ENCODE measurements at places on chromosomes 16 and 17.

DNA sequence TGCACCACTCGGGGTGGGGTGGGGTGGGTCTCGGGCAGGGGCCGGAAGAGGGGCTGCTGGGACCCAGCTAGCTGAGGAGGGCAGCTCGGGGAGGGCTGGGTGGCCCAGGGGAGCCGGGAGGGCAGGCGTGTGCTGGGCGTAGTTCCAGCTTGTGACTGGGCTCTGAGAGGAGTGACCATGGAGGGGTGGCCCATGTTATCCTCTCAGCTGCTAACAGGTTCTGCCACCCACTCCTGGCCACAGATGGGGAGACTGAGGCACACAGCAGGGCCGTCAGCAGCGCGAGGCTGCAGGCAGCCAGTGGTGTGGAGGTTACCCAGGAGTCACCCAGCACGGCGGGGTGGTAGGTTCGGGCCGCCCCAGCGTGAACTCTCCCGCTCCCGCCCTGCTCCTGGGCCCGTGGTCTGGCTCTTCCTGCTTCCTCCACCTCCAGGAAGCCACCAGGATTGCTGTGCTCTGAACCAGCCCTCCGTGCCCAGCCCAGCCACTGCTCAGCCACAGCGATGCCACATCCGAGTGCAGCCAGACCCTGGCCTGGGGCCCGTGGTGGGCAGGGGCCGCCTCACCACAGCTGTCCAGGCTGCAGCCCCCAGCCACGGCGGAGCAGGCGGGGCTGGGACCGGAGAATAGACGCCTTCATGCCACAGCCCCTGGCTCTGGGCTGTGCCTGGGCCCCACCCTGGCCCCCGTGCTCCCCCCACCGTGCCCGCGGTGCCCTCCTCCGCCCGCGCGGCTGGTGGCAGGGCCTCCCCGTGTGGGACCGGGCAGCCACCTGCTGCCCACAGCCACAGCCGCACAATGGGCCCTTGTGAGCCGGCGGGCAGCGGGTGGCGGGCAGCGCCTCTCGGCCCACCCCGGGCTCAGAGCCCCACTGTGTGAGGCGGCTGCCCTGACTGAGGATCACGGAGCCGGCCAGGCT is 26.3 kb upstream of the SSTR5 start:
- DNase-seq: no peak

GRCh38 chr17:33421933-33422332 is 128.8 kb upstream of the ASIC2 start:
- no peak for DNase-seq

DNA sequence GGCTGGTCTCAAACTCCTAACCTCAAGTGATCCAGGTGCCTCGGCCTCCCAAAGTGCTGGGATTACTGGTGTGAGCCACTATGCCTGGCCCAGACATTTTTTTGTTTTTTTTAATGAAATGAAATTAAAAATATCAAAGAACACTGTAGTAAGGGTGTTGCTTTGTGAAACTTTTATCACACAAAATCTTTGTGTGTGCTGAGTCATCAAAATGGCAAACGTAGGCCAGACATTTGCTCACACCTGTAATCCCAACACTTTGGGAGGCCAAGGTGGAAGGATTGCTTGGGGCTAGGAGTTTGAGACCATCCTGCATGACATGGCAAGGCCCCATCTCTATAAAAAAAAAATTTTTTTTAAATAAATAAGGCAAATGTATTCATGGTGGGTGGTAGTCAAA is 9.7 kb downstream of the NAT9 start:
- no peak for DNase-seq

- DNase-seq: no peak
Observed at GRCh38 chr16:85252014-85252413, 139.7 kb upstream of the CIBAR2 start.

DNA sequence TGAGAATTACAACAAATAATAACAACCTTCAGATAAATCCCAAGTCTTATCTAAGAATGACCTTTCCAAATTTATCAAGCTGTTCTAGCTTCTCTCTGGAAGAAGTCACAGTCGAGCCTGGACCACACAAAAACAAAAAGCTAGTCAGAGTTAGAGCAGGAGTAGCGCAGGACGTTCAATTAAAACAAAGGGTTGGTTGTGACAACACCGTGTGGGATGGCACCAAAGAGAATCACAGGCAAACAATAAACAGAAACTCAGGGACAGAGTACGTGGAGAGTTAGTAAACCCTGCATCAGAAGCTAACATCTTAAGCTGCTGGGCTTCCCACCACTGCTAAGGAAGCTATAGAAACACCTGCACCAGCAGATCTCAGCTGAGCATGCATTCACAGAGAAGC is 23.8 kb downstream of the ARHGAP17 start:
- no peak for DNase-seq

DNA sequence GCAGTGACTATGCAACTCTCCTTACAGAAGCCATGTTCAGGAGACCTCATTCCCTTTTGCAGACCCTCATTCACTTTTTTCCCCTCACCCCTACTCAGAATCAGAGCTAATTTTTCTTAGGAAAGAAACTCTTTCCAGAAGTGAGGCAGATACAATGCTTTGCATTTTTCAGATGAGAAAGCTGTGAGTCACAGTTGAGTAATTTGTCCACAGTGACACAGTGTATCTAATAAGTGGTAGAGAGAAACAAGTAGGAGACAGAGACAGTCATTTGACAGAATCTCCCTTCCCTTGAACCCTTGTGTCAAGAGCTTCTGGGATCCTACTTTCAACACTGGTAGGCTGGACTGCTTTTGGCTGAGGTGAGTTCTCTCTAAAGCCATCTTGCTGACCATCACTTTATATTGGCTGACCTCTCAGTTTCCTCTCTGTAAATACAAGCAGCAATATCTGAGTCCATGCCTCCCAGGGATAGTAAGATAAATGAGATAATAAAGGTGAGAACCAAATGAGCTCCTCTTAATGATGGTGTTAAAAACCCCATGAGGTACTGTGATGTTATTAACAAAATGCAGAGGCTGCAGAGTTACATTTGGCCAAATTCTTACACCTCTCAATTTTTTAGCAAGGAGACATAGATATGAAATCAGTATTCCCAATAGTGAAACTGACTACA is 130.8 kb downstream of the CA10 start:
- DNase-seq: no peak

GRCh38 chr17:10036511-10037061 is 131.5 kb upstream of the RCVRN start:
- DNase-seq: peak; percentile 88

- DNase-seq: no peak
Observed at GRCh38 chr17:75853433-75853832, 1.7 kb downstream of the WBP2 start.

GRCh38 chr16:12798846-12799245 is 4.8 kb downstream of the CPPED1 start:
- DNase-seq: no peak

DNA sequence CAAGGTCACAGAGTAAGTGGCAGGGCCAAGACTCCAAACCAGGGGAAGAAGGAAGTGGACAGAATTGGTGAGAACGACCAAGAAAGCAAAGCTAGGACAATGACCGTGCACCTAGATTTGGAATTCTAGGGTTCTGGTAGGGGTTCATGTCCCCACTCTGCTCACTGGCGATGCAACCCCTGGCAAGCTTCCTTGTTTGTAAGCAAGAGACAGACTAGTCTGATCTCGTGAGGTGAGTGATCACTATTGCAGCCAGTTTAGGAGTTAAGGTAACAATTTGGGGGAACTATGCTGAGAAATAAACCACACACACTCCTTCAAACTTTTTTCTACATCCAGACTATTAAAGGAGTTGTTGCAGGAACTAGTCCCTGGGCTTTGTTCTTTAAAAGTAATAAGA is 48.1 kb downstream of the XPO6 start:
- DNase-seq: no peak

DNA sequence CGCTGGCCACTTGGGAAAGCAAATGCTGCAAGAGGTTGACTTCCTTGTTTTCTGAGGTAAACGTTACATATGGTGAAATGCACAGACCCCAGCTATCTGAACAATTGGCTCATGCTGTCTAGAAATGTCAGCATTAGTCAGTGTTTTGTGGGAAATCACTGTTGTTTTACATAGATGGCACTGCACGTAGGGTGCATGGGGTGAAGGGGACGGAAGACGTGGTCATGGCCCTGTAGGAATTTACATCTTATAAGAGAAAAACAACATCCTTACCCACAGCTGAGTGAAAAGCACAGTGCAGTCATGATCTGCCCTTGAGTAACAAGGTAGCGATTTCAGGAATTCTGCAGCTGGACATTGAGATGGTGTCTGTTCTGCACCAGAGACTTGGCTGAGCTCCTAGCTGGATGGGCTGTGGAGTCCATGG is 15.2 kb downstream of the RPTOR start:
- DNase-seq: no peak

DNA sequence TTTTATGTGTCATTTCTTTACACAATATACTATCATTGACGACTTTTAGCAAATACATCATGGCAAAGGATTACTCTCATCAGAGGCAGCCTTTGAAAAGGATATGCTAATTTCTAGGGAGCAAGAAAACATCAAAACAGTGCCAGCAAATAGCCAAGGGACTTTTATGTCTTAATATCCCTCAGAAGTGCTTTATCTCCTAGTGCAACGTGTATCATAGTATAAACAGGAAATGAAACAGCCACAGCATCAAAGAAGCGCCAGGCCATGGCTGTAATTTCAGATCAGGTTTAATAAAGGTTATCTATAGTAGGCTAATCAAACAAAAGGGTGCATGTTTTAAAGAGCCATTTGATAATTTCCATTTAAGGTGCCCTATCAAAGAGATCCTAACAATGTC is 159.9 kb downstream of the AXIN2 start:
- DNase-seq: no peak

- no peak for DNase-seq
Observed at GRCh38 chr16:66188917-66189725, 177.4 kb upstream of the CDH5 start.

GRCh38 chr16:75580-76501 is 2.2 kb upstream of the MPG start:
- peak; percentile 87 for DNase-seq

GRCh38 chr17:35171834-35172233 is 22.4 kb downstream of the SLC35G3 start:
- DNase-seq: no peak

DNA sequence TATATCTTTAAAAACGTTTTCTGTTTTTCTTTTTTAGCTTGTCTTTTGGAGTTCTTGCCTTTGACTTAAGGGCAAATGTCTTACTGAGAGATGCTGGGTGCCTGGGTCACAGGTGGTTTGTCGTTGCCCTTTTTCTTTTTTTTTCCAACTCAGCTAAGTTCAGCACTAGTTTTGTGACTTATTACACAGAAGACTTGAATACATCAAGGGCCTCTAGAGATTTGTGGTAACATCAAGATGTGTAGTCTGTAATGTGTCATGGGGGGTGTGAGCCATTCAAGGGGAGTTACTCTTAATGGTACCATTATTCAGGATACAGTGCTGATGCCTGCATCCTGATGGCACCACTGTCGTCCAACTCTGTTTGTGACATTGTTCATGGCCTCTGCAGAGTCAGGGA is 95.1 kb downstream of the PRKCA start:
- no peak for DNase-seq

DNA sequence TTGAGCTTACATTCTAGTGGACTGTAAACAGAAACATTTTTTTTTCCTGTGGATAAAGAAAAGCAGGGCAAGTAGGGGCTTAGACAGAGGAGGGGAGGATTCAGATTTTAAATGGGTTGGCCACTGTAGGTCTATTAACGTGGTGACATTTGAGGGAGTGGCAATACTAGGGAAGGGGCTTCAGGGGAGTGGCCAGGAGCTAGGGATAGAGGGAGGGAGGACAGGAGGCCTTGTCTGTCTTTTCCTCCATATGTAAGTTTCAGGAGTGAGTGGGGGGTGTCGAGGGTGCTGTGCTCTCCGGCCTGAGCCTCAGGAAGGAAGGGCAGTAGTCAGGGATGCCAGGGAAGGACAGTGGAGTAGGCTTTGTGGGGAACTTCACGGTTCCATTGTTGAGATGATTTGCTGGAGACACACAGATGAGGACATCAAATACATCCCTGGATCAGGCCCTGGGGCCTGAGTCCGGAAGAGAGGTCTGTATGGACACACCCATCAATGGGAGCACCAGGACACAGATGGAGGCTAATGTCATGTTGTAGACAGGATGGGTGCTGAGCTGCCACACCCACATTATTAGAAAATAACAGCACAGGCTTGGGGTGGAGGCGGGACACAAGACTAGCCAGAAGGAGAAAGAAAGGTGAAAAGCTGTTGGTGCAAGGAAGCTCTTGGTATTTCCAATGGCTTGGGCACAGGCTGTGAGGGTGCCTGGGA is 6.5 kb upstream of the HBM start:
- DNase-seq: no peak

- peak; percentile 82 for DNase-seq
Observed at GRCh38 chr17:49995055-49995738, at the start of gene DLX3. TSS of gene DLX3 (minus strand) at chr17:49995224. CDS start at chr17:49994998, 226 bp downstream.

DNA sequence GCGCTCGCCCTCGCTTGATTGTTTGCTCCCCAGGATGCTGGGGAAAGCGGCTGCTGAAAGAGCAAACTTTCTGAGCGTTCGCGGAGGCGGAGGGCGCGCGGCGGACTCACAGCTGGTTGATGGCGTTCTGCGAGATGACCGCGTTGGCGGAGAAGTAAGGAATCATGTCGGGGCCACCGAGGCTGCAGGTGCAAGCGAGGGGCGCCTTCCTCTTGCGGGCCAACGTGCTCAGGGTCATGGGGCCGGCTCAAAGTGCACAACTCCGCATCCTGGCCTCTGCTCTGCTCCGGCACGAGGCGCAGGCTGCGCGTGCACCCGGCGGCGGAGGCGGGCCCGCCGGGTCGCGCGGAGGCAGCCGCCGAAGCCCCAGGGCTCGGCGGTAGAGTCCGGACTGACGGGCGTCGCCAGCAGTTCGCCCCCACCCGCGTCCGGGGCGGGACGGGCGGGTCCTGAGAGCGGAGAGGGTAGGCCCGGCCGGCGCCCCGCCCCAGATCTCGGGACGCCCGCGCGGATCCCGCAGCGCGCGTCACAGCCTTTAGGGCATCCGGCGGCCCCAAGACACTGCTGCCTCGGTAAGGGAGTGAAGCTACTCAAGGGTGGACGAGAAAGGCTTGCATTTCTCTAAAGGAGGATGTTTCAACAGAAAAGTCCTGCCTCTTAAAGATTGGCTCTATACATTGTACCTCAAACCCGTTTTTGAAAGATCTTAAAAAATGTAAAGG is 138.5 kb upstream of the CORO6 start:
- DNase-seq: peak; percentile 97

DNA sequence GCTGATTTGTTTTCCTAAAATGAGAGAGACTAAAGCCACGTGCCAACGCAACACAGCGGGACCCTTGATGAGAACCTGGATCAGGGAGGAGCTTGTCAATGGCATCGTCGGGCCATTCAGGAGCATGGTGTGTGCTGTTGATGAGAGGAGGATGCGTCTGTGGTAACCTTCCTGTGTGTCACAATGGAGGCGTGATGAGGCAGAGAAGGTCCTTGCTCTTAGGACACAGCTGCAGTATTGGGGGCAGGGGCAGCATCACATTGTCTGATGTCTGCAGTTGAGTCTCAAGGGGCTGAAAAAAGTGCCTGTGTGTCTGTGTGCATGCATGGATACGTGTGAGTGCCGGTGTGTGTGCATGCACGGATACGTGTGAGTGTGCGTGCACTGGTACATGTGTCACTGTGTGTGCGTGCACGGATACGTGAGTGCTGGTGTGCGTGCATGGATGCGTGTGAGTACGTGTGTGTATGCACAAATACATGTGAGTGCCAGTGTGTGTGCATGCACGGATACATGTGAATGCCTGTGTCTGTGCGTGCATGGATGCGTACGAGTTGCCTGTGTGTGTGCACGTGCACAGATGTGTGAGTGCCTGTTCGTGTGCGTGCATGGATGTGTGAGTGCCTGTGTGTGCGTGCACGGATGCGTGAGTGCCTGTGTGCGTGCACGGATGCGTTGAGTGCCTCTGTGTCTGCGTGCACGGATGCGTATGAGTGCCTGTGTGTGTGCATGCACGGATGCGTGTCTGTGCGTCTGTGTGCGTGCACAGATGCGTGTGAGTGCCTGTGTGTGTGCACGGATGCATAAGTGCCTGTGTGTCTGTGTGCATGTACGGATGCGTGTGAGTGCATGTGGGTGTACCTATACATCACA is 39.3 kb downstream of the BAIAP2 start:
- DNase-seq: no peak
